ENCODE measurements at places on chromosomes 4 and X.

- DNase-seq = no peak
Measured at GRCh38 chrX:40719731-40720130, 15.6 kb downstream of the MED14 start.

DNA sequence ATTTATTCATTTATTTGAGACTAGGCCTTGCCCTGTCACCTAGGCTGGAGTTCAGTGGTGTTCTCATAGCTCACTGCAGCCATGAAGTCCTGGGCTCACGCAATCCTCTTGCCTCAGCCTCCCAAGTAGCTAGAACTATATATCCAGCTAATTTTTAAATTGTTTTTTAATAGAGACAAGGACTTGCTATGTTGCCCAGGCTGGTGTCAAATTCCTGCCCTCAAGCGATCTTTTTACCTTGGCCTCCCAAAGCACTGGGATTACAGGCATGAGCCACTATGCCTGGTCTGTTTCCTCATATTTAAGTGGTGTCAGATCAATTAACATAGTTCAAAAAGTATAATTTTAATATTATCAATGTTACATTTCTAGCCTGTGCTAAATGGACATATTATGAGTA is 68.5 kb downstream of the AFF1 start:
- no peak for DNase-seq

- no peak for DNase-seq
Measured at GRCh38 chr4:183738081-183738673, 79.1 kb downstream of the TRAPPC11 start.

GRCh38 chr4:78661921-78662521 is 110.5 kb downstream of the ANXA3 start:
- DNase-seq = no peak

- DNase-seq = no peak
Measured at GRCh38 chr4:93827272-93827947, 1.1 kb upstream of the ATOH1 start.

Measured in T47D (cell line).